Fibroblast of the aortic adventitia (primary cell): ENCODE measurements at places on chromosomes 2 and 18. TPM values are rescaled to one million over a fixed set of nuclear protein-coding genes. Genes with fewer than 3 reads are reported as not detected.

DNA sequence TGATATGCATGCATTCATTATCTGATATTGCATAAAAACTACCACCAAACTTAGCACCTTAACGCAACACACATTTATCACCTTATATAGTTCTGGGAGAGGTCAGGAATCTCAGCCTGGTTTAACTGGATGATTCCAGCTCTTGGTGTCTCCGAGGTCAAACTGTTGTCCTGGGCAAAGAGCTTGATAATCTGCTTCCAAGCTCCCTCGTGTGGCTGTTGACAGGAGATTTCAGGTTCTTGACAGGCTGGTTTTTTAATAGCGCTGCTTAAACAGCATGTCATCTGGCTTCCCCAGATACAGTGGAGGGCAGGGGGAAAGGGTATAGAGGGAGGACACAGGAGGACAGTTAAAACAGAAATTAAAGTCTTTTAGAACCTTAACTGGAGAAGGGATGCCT lies 785.0 kb downstream of the CNTNAP5 start:
- DNase-seq, result no peak

GRCh38 chr18:58396966-58397365 lies 231.9 kb downstream of the ALPK2 start:
- no peak for DNase-seq

DNA sequence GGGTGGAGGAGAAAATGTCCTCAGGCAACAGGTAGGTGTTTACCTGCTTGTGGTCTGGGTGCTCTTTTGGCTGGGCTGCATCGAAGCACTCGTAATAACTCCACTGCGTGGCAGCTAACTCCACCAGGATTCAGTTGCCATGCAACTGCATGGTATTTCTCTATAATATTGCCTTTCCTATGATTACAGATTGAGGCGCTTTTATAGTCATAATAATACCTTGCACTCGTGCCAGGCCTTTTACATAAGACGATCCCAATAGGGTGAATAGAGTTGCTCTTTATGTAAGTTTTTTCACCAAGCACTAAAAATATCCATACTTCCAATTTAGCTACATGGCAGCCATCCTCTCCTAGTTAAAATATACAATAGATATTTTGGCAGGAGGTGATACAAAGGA lies 19.7 kb upstream of the NYAP2 start:
- no peak for DNase-seq

GRCh38 chr2:176826356-176826755 lies 386.2 kb upstream of the HNRNPA3 start:
- DNase-seq, result no peak

The MITD1 gene
- total RNA-seq, result 19.1 and 30.1 TPM in 2 replicates

The HRH4 gene
- under 0.01 TPM in 1 of 2 replicates, not detected in the other for total RNA-seq

DNA sequence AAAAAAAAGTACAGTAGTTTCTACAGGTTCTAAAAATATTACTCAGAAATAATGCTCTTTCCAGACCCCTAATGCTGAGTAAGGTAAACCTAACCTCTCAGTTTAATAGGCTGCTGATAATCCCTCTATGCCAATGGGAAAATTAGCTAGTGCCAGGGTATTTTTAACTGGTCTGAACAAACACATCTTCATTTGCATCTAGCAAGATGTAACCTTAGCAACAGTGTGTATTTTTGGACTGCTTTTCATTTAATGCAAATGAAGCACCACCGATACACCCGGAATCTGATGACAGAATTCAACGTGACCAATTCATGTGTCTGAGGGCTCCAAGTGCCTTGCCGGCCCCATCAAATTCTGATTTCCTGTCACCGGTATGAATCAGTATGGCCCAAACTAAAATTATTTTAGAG lies 47.4 kb upstream of the CYRIA start:
- no peak for DNase-seq

- no peak for DNase-seq
These were observed 107.5 kb upstream of the SERPINE2 start for GRCh38 chr2:224146356-224147160.

GRCh38 chr18:6370410-6370809 lies 44.3 kb downstream of the L3MBTL4 start:
- no peak for DNase-seq

GRCh38 chr18:32446780-32447179 lies 23.9 kb downstream of the GAREM1 start:
- no peak for DNase-seq

DNA sequence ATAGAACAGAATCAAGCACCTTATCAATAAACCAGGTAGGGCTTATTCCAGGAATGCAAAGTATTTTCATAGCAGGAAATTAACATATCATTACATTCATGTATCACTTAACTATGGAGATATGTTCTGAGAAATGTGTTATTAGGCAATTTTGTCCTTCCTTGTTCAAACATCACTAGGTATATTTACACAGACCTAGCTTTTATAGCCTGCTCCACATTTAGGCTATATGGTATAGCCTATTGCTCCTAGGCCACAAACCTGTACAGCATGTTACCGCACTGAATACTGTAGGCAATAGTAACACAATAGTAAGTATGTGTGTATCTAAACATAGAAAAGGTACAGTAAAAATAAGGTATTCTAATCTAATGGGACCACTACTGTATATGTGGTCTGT lies 82.8 kb upstream of the KCTD1 start:
- DNase-seq, result no peak
